ENCODE measurements at places on chromosomes 12 and 14.

DNA sequence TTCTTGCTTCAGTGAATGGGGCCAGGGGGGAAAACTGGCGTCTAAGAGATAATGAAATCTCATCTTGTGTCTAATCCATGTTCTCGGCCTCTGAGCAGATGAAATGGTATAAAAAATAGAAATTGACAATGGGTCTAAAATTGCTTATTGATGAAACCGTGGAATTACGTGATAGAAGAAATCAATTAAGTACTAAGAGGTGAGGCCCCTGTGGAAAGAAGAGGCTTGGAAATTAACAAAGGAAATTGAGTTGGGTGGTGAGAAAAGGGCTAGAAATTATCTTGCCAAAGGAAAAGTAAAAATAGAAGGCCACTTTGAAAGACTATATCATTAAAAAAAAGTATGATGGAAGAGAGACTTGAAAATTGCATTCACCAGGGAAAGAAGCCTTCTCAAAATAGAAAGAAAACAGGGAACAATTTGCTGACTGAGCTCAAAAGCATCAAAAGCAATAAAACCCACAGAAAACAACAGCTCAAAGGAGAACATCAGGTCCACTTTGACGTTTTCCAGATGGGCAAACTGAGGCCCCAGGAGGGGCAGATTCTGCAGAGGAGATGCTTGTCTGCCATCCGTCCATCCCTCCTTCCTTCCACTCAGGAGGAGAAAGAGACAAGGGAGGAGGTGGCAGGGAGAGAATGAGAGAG is 226.1 kb upstream of the RTL1 start:
- no peak for DNase-seq
- H3K4me1 ChIP-seq: no peaks in the 10 kb centered on the region
- H3K27ac ChIP-seq: no peak overlapping the region
- no peaks in the 10 kb centered on the region for H3K36me3 ChIP-seq

- H3K36me3 ChIP-seq: no peaks in the 10 kb centered on the region
- no peak overlapping the region for H3K27ac ChIP-seq
- H3K27me3 ChIP-seq: no peaks in the 10 kb centered on the region
- H3K4me3 ChIP-seq: no peak overlapping the region
These were observed 50.6 kb downstream of the TEAD4 start for GRCh38 chr12:3009780-3010179.

- H3K27ac ChIP-seq: no peak overlapping the region
- no peaks in the 10 kb centered on the region for H3K27me3 ChIP-seq
- H3K36me3 ChIP-seq: no peaks in the 10 kb centered on the region
- H3K4me3 ChIP-seq: no peak overlapping the region
- DNase-seq: no peak
These were observed 239.8 kb upstream of the FAR2 start for GRCh38 chr12:28909291-28909690.

DNA sequence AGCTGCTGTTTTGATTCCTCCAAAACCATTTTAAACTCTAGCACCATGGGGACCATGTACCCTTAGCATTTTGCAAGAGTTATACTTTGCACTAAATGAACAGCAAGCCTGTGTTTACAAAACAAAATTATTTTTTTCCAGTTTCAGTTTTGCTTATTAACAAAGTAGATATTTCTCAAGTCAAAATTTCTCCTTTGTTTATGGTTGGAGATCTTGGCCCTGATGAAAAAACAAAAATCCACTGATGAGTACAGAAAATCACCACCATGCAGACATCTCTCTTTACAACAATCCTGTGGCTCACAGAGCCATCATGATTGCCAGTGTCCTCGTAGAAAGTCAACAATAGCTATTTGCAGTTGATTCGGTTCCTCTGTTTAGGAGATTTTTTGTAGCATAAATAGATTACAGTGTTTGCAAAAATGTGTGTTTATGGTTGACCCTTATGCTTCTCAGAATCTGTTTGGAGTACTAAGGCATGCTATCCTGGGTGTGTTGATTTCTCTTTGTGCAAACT is 201.1 kb upstream of the NUDT4 start:
- peaks cover 20% of the 10 kb centered on the region for H3K4me1 ChIP-seq
- H3K27me3 ChIP-seq: no peaks in the 10 kb centered on the region
- H3K27ac ChIP-seq: peak overlapping the region; percentile 47
- DNase-seq: no peak
- no peaks in the 10 kb centered on the region for H3K36me3 ChIP-seq

DNA sequence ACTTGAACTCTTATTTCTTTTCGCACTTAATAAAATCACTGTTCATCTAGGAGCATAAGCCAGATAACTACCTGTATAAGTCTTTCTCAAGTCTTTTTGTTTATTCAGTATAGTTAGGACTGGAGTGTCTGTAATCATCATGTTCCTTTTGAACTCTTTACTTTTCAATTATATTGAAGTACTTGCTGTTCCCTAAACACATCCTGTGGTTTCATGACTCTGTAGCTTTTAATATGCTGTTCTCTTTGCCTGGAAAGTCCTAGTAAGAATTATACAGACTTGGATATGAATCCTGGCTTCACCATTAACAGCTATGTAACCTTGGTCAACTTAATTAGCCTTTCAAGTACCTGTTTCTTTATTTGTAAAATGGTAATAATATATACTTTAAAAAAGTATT is 88.2 kb downstream of the CCDC91 start:
- H3K36me3 ChIP-seq: no peaks in the 10 kb centered on the region
- no peak overlapping the region for H3K27ac ChIP-seq
- no peak for DNase-seq
- H3K4me3 ChIP-seq: no peak overlapping the region
- H3K27me3 ChIP-seq: no peaks in the 10 kb centered on the region

DNA sequence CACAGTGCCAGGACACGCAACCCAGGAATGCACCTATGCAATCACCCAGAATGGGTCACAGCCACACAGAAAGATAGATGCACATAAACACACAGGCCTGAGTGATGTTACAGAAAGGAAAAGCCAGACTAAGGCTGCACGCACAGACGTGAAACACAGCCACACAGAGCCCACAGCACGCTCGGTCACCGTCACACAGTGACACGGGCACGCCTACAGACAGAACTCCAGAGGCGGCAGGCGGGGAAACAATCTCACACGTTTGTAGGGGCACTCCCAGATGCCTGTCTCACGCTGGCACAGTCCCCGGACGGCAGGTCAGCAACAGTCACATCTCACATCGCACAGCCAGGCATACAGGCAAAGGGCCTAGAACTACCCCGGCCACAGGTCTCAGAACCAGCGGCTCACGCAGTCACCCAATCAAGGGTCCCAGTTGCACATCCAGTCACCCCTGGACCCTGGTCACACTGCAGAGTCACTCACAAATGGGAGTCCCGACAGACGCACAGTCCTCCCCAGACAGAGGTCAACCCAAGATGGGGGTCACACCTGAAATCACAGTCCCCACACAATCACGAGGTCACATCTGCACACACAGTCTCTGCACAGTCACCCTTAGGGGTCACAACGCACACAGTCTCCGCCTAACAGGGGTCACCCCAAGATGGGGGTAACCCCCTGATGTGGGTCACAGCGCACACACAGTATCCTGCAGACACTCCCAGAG is 790 bp downstream of the SSH1 start:
- no peaks in the 10 kb centered on the region for H3K27me3 ChIP-seq
- peak overlapping the region; percentile 86 for H3K27ac ChIP-seq
- no peaks in the 10 kb centered on the region for H3K36me3 ChIP-seq
- peak overlapping the region; percentile 63 for H3K4me3 ChIP-seq

GRCh38 chr14:92492258-92492657 is 21.3 kb upstream of the RIN3 start:
- H3K4me3 ChIP-seq: no peak overlapping the region
- no peak for DNase-seq
- no peaks in the 10 kb centered on the region for H3K36me3 ChIP-seq
- H3K27ac ChIP-seq: peak overlapping the region; percentile 4
- H3K27me3 ChIP-seq: no peaks in the 10 kb centered on the region

DNA sequence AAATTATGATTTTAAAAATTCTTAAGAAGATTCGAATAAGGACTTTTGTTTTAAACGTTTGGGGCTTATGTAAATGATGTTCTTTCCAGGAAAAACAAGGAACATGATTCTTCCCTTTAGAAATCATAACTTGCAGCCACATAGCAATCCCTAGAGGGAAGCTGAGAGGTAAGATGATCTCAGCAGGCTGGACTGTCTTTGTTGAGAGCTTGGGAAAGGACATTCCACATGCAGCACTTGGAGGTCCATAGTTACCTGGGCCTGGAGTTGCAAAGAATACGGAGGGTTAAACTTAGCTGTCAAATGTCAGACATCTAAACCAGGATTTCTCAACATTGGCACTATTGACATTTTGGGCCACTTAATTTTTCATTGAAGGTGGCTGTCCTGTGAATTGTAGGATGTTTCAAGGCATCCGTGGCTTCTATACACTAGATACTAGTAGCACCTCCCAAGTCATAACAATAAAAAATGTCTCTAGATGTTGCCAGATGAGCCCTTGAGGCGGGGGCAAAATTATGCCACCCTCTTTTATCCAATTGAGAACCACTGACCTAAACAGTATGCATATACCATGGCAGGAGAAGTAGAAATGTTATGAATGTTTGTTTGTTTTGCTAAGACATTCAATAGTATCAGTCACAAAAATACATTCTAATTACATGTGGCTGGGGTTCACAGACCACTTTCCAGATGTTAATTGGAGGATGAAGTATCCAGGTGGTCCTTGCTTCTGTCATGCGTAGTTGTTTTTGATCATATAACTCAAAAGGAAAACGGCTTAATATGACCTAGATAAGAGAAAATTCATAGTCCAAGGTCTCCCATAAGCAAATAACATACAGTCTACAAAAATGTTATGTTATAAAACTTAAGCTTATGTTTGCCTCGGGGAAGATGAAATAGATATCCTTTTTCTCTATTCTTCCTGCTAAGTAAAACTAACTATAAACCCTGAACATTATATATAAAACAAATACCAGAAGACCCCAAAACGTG is 30.5 kb downstream of the TTC6 start:
- no peak overlapping the region for H3K4me3 ChIP-seq
- H3K27me3 ChIP-seq: peaks cover 26% of the 10 kb centered on the region
- H3K27ac ChIP-seq: no peak overlapping the region

- DNase-seq: no peak
- peaks cover 25% of the 10 kb centered on the region for H3K4me1 ChIP-seq
- no peak overlapping the region for H3K27ac ChIP-seq
These were observed 7.6 kb downstream of the B4GALNT1 start for GRCh38 chr12:57625261-57626032.

- no peak overlapping the region for H3K4me3 ChIP-seq
- no peaks in the 10 kb centered on the region for H3K4me1 ChIP-seq
- H3K27ac ChIP-seq: no peak overlapping the region
These were observed 49.8 kb downstream of the NTS start for GRCh38 chr12:85923767-85924331.

DNA sequence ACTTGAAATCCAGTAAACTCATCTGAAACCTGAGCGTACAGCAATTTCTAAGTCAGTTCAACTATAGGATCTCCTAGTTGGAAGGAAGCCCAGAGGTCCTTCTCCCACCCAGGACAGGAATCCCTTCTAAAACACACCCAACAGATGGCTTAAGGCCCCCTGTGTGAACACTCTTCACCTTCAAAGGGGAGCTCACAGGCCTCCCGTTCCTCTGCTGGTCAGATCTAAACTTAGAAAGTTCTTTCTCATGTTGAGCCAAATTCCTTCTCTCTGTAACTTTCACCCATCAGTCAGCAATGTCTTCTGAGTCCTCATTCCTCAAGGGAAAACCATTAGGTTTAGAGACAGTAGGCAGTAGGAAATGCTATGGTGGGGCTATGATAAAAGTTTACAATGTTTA is 355.2 kb downstream of the PCNX1 start:
- H3K36me3 ChIP-seq: no peaks in the 10 kb centered on the region
- no peak overlapping the region for H3K4me3 ChIP-seq
- no peaks in the 10 kb centered on the region for H3K4me1 ChIP-seq
- no peak overlapping the region for H3K27ac ChIP-seq

DNA sequence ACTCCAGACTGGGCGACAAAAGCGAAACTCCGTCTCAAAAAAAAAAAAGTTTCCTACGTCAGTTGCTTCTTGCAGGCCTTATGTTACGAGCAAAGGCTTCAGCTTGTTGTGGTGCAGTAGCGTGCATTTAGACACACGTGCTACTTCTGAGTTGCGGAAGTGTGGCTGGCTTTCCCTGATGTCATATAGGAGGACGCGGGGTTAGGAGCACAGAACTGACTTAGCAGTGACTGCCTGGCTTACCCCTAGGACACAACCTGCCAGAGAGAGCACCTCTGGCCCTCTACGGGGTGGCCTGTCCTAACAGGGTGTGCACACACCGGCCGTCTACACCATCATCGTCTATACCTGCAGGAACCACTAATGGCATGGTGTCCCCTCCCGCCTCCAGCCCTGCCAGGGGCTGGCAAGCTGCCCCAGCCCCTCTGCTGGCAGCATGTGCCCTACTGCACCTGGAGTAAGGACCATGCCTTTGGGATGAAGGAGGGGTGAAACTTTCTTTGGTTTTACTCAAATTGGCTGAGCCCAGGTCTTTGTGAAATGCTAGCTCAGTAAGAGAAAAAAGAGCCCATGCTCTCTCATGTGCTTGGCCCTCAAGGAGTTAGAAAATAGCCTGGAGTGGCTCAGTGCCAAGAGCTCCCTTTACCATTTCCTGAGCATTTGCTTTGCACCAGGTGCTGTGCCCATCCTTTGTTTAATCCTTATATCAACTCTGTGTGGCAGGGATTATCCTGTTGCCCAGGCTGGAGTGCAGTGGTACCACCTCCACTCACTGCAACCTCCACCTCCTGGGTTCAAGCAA is 1.7 kb upstream of the GPR68 start:
- peaks cover 43% of the 10 kb centered on the region for H3K4me1 ChIP-seq
- no peaks in the 10 kb centered on the region for H3K36me3 ChIP-seq
- no peaks in the 10 kb centered on the region for H3K27me3 ChIP-seq
- no peak for DNase-seq

DNA sequence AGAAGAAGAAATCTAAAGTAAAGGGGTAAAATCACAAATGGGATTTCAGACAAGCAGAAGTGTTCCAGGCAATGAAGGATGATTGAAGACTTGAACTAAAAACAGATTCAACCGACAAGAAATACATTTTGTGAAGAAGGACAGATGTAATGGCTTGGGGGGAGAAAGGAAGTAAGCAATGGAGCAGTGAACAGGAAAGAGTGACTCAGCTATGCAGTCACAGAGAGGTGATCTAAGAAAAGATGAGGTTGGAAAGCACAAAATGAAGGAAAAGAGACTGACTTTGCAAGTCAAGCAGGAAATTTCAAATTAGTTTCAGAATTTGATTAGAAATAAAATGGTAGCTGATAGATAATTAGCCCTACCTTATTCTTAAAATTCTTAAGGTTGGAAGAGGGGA is 66.5 kb downstream of the PUS7L start:
- H3K27me3 ChIP-seq: no peaks in the 10 kb centered on the region
- H3K36me3 ChIP-seq: no peaks in the 10 kb centered on the region
- H3K27ac ChIP-seq: no peak overlapping the region
- DNase-seq: no peak
- H3K4me3 ChIP-seq: no peak overlapping the region

GRCh38 chr12:94889445-94890210 is 113.9 kb downstream of the NDUFA12 start:
- no peaks in the 10 kb centered on the region for H3K27me3 ChIP-seq
- no peaks in the 10 kb centered on the region for H3K36me3 ChIP-seq
- no peak overlapping the region for H3K4me3 ChIP-seq
- H3K27ac ChIP-seq: no peak overlapping the region

DNA sequence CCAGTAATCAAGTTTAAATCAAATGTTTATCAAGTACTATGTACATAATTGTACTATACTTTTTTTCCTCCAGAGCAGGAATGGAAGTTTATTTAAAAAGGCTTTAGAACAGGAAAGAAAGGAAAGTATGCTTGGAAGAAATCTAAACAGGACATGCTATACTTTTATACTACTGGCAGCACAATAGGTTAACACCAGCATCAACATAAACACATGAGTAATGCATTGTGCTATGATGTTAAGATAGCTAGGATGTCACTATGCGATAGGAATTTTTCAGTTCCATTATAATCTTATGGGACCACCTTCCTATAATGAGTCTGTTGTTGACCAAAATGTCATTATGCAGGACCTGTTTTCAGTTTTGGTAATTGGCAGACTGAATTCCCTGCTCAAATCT is 41.5 kb upstream of the ANKS1B start:
- H3K36me3 ChIP-seq: no peaks in the 10 kb centered on the region
- no peaks in the 10 kb centered on the region for H3K4me1 ChIP-seq
